Foreskin melanocyte (primary cell): ENCODE measurements at places on chromosomes 11 and 22.

DNA sequence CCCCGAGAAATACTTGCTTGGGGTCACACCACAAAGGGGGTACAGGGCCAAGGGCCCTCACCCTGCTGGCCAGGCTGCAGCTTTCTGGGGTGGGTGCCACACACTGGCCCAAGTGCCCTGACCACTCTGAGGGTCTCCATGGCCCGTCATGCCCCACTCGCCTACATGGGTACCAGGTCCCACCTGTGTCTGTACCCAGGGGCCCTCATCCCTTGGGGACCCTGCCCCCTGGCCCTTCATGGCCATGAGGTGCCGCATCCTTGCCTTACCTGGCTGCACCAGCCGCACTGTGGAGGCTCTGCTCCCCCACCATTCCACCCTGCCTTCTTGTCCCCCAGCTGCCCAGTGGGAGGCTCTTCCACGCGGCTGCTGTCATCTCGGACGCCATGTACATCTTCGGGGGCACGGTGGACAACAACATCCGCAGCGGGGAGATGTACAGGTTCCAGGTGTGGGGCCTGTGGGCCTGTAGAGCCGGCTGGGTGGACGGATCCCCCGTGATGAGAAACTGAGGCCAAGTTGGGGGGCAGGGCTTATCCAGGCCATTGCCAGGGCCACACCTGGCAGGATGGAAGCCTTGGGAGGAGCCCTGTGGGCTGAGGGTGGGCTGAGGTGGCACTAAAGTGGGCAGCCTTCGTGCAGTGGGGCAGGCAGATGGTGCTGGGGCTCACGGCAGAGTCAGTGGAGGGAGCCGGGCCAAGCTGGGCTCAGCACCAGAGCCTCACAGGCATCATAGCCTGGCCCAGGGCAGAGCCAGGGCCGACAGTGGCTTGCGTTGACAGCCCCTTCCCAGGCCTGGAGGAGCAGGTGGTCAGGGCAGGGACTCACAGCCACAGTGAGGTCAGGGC is 9.2 kb downstream of the THAP7 start:
- no peak for DNase-seq

DNA sequence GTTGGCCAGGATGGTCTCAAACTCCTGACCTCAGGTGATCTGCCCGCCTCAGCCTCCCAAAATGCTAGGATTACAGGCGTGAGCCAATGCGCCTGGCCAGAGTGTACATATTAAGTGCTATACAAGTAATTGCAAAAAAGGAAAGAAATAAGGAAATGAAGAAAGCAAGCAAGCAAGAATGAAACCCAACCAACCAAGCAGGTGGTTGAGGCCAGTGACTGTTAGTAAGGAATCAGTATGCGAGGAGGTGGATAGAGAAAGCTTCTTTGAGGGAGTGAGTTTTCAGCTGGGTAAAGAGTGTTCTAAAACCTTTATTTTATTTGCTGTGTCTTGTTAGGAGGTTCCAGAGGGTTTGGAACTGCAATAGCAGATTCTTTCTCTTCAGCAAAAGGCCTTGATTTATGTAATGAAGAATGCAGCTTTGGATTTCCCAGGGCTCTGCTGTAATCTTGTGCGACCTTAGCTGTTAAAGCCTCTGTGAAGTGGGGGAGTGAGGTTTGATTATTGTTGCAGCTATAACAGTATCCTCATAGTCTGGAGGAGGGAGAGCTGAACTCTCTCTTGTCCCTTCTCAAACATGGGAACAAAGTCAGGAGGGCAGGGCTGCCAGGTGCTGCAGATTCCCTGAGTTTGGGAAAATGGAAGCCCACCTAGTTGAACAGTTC is 5.7 kb downstream of the AMPD3 start:
- DNase-seq: no peak

DNA sequence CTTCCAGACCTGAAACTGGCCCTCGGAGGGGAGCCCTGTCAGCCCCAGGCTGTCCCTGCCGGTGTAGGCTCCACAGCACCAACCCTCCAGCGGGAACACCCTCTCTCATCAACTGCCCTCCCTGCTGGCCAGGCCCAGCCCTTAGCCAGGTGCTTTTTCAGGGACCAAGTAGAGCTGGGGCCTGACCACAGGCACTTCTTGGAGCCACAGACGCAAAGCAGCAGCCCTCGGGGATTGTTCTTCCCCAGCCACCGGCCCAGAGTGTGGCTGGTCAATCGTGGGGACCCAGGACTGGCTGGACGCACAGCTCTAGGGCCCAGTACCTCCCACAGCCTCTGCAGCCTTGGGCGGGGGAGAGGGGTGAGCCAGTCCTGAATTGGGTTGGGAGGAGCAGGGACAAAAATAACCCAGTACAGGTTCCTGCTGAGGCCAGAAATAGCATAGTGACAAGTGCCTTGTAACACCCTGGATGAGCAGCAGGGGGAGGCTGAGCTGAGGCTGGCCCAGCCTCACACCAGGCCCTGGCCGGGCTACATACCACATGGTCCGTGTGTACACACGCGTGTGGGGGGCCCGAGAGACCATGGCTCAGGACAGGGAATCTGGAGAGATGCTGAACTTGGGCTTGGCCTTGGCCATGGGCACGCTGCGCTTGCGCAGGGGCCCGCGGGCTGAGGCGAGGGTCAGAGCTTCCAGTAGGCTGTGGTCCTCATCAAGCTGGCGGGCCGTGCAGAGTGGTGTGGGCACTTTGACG is 2.0 kb downstream of the KCNJ11 start:
- no peak for DNase-seq

- DNase-seq: no peak
Measured at GRCh38 chr11:119205080-119205479, 1.1 kb upstream of the CBL start.

DNA sequence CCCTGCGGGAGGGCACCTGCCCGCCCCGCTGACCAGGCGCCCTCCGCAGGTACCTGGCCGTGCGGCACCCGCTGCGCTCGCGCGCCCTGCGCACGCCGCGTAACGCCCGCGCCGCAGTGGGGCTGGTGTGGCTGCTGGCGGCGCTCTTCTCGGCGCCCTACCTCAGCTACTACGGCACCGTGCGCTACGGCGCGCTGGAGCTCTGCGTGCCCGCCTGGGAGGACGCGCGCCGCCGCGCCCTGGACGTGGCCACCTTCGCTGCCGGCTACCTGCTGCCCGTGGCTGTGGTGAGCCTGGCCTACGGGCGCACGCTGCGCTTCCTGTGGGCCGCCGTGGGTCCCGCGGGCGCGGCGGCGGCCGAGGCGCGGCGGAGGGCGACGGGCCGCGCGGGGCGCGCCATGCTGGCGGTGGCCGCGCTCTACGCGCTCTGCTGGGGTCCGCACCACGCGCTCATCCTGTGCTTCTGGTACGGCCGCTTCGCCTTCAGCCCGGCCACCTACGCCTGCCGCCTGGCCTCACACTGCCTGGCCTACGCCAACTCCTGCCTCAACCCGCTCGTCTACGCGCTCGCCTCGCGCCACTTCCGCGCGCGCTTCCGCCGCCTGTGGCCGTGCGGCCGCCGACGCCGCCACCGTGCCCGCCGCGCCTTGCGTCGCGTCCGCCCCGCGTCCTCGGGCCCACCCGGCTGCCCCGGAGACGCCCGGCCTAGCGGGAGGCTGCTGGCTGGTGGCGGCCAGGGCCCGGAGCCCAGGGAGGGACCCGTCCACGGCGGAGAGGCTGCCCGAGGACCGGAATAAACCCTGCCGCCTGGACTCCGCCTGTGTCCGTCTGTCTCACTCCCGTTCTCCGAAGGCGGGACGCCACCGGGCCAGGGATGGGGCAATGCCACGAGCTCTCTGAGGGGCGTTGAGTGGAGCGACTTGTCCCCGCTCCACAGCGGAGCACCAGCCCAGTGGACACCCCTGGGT is 1.8 kb downstream of the GALR3 start:
- DNase-seq: no peak

- peak; percentile 73 for DNase-seq
Measured at GRCh38 chr11:83024270-83024854, 47.3 kb downstream of the RAB30 start.

GRCh38 chr22:27405672-27406388 is 395.7 kb downstream of the MN1 start:
- DNase-seq: no peak

GRCh38 chr11:9972989-9973388 is 309.1 kb downstream of the SWAP70 start:
- peak; percentile 35 for DNase-seq

- DNase-seq: no peak
Measured at GRCh38 chr11:16322190-16322589, 34.2 kb downstream of the SOX6 start.

- no peak for DNase-seq
Measured at GRCh38 chr11:130325691-130326090, 11.0 kb upstream of the ZBTB44 start.

DNA sequence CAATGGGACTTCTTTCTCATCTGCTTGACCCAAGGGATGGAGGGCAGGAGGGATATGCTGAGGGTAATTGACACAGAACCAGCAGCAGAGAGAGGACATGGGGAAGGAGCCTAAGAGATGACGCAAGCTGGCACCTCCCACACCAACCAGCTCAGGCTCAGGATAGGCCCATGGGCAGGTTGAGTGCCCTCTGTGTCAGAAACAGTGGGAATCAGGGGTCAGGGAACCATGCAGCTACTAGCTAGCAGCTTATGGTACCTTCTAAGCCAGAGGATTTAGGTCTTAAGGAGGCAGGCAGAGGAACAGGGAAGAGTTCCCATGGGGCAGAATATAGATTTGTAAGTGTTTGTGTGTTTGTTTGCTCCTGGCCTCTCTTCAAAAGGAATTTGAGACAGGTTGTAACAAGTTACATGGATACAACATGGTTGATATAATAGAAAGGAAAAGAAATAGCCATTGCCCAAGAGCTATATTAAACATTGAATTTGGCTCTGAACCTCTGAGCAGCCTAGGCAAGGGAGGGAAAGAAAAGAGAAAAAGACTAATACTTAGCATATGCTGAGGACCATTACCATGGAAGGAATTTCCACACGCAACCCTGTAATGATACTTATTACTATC is 39.9 kb upstream of the NAV2 start:
- DNase-seq: no peak

- DNase-seq: no peak
Measured at GRCh38 chr22:23213581-23214334, 33.4 kb downstream of the BCR start.

DNA sequence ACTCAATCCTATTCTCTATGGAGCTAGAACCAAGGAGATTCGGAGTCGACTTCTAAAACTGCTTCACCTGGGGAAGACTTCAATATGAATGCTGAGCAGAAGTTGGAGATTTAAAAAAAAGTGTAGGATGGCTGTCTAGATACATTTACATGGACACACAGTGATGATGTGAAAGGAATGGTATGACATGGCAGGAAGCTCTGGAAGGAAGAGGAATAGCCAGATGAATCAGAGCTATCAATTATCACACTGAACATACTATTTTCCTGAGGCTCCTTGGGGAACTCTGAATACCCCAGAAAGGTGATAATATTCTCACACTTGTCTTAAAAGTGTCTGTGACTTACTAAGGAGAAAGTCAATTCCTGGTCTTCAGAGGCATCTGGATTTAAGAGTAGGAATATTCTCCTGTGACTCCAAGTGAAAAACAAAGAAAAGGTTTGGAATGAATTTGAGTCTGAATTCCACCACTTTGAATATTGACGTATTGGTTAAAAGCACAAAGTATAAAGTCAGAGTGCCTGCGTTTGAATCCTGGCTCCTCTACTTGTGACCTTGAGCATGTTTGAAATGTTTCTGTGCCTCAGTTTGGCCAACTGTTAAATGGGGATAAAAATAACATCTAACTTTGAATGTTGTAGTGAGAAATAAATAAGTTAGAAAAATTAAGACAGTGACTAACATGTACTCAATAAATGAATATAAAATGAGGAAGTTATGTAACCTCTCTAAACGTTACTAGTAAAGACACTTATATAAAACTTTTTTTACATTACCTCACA is 1.3 kb downstream of the OR52D1 start:
- DNase-seq: no peak

- no peak for DNase-seq
Measured at GRCh38 chr11:45982656-45983470, 60.4 kb downstream of the LARGE2 start.

DNA sequence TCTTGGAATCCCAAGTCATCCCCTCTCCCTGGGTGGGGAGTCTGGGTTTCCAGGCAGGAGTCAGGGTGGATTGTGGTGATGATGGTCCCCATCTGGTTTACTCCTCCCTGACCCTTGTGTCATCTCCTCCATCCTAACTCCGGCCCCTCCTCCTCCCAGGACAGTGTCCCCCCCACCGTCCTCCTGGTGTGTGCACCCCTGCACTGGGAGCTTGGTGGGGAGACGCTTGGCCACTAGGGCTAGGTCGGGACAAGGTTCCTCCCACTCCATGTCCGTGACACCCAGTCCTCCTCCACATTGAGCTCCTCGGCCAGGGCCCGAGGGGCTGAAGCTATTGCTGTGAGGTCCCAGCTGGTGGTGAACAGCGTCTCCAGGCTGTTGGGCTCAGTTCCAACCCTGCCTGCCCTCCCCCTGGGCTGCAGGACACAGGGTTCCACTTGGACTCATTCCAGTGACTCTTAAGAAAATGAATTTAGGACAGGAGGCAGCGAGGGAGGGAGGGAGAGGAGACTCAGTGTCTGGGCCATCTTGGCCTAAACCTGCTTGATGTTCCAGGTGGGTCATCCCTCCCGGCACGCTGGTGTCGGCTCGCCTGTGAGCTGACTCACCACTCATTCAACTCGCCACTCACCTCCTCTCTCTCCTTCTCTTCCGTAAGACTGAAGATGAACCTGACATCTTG is 433.2 kb downstream of the TBC1D22A start:
- DNase-seq: no peak

GRCh38 chr11:62678770-62679696 is at the start of gene UBXN1:
TSS of gene UBXN1 (minus strand) at chr11:62679073. CDS start at chr11:62678923, 150 bp downstream.
- DNase-seq: peak; percentile 84

GRCh38 chr22:19870153-19871022 is 15.7 kb upstream of the GNB1L start:
- no peak for DNase-seq

DNA sequence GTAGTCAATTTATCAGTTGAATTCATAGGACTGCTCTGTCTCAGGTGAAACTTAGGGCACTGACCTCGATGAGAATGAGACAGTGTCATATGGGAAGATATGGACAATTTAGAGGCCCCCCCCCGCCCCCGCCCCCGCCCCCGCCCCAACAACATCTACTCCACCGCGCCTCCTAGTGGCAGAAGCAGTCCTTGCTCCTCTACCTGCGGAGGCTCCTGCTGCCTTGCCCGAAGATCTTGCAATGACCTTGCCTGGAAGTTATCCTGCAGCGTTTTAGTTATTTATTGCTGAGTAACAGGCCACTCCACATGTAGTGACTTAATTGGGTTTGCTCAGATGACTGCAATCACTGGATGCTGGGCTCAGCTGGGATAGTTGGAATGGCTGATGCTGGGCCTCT is 15.2 kb downstream of the SERPINH1 start:
- DNase-seq: no peak

DNA sequence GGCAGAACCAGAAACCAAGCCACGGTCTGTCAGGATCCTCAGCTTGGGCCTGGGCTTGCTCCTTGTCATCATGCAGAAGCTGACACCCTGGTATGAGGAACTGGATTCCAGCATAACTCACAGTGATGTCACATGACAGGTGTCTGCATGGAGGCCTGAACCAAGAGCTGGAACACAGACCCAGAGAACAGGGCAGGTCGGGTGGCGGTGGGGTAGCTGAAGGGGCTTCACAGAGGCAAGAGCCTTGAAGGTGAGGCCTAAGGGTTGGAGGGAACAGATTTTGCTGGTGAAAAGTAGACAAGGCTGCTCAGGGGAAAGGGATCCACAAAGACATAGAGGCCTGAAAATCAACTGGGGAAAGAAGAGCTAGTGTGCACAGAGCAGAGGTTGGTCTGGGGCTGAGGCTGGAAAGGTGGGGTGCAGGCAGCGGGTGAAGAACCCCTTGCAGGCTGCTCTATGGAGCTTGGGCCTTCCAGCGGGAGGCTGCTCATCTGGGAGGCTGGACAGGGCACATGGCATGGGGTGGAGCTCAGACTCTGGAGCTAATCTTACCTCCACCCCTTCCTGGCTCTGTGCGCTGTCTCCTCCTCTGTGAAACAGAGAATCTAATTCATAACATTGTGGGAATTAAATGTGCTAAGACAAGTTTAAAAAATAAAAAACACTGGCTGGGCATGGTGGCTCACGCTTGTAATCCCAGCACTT is 18.4 kb upstream of the RPS3 start:
- DNase-seq: no peak
